ENCODE measurements at places on chromosomes 6 and 20. TPM values are rescaled to one million over a fixed set of nuclear protein-coding genes. Genes with fewer than 3 reads are reported as not detected.

Gene DSP
- total RNA-seq: 43.7 TPM

Gene PRSS35
- total RNA-seq: 2.1 TPM

Gene TMC2
- total RNA-seq: 0.12 TPM

Gene HAO1
- total RNA-seq: not detected

Gene SLC17A2
- not detected for total RNA-seq

Gene GPSM3
- 4.7 TPM for total RNA-seq

Gene FLRT3
- 0.17 TPM for total RNA-seq

Gene MAVS
- 21.9 TPM for total RNA-seq

Gene RBPJL
- 1.4 TPM for total RNA-seq

Gene PROKR2
- total RNA-seq: 2.1 TPM

Gene SOX18
- total RNA-seq: 0.21 TPM

Gene NDRG3
- 24.0 TPM for total RNA-seq

Gene GHRH
- total RNA-seq: not detected

Gene TM9SF4
- total RNA-seq: 47.5 TPM

Gene ANKRD66
- not detected for total RNA-seq

Gene MRS2
- total RNA-seq: 125 TPM

Gene VGLL2
- 0.12 TPM for total RNA-seq

Gene CDSN
- not detected for total RNA-seq

Gene UBE2V1
- total RNA-seq: 105 TPM

Gene RNF182
- total RNA-seq: 9.8 TPM

Gene NAA20
- 29.4 TPM for total RNA-seq

Gene PRL
- not detected for total RNA-seq

Gene MOG
- total RNA-seq: 0.74 TPM

Gene JPH2
- total RNA-seq: 0.78 TPM

Gene ADGRB3
- total RNA-seq: 1.9 TPM

Gene PDE10A
- total RNA-seq: 3.9 TPM

Gene CTSA
- total RNA-seq: 31.4 TPM

Gene CDKAL1
- 22.5 TPM for total RNA-seq

Gene HSPA1L
- 0.83 TPM for total RNA-seq

Gene GRM1
- total RNA-seq: 0.63 TPM

Gene TRIM15
- total RNA-seq: 1.0 TPM

Gene HCRTR2
- total RNA-seq: not detected

Gene CCN5
- total RNA-seq: not detected

Gene PRDM13
- total RNA-seq: 0.10 TPM

Gene SNAP91
- total RNA-seq: 0.83 TPM

Gene GABRR1
- total RNA-seq: 0.16 TPM

Data from GM23338 (cell line).